ENCODE measurements at places on chromosomes 11 and 22.

DNA sequence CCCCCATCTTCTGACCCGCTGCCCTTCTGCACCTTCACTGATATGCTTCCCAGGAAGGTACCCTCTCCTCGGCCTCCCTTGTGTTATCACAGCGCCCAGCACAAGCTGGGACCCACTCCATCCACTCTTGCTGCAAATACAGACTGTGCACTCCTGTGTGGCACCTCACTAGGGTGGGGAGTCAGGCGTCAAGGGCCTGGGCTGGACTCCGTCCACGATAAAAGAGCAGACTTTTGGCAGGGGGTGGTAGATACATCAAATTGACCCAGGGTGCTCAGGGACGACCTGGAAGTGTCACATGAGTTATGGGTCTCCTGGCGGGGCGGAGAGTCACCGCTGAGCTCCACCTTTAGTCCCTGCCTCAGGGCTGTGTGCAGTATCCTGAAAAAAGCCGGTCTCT lies 908 bp downstream of the TRPM5 start:
- no peak for DNase-seq

GRCh38 chr22:39308614-39309363 lies 10.6 kb downstream of the RPL3 start:
- DNase-seq: peak; percentile 88

- DNase-seq: no peak
Observed at GRCh38 chr11:127997594-127997993, 589.8 kb downstream of the ETS1 start.

GRCh38 chr22:49510718-49511117 lies 317.0 kb downstream of the BRD1 start:
- DNase-seq: no peak

- no peak for DNase-seq
Observed at GRCh38 chr11:34397120-34397519, 39.3 kb upstream of the ABTB2 start.

- no peak for DNase-seq
Observed at GRCh38 chr11:93285430-93285829, 45.1 kb upstream of the DEUP1 start.

DNA sequence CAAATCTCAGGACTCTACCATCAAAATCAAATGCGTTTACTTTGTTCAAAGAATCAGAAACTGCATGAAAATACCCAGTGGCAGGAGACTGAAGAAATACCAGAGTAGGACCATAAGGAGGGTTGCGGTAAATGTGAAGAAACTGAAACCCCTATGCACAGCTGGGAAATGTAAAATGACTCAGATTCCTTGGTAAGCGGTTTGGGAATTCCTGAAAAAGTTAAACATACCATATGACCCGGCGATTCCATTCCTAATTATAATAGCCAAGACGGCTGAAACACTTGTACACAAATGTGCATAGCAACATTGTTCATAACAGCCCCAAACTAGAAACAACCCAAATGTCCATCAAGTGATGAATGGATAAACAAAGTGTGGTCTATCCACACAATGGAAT lies 114.1 kb upstream of the GRAMD1B start:
- DNase-seq: no peak

DNA sequence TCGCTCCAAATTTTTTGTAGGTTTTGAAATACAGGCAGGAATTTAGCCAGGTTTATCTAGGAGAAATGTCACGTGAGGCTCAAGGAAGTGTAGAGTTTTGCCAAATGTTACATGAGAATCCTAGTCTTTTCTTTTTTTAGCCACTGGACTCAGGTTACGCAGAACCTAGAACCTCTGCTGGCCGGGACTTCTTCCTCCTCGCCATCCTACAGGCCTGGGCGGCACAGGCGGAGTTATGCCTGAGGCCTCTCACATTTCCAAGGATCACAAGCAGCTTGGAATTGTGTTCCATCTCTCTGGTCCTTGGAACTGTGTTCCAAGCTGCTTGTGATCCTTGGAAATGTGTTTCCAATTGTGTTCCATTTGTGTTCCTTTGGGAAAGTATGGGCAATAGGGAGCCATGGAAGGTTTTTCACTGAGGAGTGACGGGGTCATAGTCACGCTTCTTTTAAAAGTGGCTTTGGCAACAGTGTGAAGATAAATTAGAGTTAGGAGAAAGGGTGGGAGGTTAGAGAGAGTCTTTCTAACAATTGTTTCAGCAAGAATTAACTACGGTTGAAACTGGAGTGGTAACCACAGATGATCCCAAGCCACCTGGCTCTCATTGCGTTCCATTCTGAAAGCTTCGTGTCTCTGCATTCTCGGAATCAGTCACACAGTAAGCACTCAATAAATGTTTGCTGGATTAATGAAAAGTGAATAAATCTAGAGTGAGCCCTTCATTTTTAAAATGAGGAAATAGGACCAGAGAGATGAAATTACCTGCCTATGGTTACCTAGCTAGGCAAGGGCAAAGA lies 12.5 kb upstream of the POU2AF1 start:
- no peak for DNase-seq

- no peak for DNase-seq
Observed at GRCh38 chr22:41681616-41682015, 7.1 kb downstream of the SNU13 start.

DNA sequence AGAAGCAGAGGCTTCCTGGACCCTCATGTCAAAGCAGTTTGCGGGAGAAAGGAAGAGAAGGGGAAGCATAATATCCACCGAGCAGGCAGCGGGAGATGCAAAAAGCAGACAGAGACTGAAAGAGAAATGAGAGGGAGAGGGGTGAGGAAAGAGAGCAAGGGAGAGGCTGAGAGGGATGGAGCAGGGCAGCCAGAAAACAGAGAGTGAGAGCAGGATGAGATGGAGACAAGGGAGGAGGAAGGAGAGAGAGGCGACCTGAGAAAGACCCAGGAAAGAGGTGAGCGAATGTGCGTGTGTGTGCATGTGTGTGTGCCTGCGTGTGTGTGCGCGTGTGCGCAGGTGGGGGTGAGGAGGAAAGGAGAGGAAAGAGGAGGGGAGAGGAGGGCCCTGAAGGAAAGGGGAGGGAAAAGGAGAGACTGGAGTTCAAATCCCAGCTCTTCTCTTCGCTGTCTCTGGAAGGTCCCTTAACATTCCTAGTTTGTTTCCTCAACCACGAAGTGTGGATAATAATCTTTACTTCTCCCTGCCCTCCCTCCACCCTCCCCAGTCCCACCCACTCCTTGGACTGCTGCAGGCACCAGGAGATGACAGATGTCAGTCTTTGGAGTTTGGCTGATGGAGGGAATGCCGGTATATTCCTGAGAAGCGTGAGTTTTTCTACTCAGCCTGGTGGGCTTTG lies 67.9 kb downstream of the ISX start:
- DNase-seq: no peak

GRCh38 chr22:29768052-29768693 lies 1.0 kb downstream of the UQCR10 start:
- DNase-seq: no peak

DNA sequence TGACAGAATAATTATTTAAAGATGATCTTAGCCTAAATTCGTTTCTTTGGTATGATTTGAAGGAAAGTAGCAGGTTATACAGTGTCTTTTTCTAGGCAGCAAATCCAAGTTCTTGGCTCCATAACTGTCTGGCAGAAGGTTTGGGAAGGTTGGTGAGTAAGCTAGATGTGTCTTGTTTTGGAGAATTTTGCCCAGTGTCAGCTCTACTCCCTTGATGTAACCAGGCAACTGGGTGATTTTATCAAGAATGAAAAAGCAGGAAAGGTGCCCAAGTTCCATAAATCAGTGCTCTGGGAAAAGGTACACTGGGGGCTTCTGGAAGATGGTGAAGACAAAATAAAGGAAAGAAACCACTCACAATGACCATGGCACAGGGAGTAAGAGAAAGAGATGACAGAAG lies 71.5 kb upstream of the USP47 start:
- no peak for DNase-seq

GRCh38 chr11:42296910-42297309 lies 837.5 kb upstream of the LRRC4C start:
- DNase-seq: no peak

DNA sequence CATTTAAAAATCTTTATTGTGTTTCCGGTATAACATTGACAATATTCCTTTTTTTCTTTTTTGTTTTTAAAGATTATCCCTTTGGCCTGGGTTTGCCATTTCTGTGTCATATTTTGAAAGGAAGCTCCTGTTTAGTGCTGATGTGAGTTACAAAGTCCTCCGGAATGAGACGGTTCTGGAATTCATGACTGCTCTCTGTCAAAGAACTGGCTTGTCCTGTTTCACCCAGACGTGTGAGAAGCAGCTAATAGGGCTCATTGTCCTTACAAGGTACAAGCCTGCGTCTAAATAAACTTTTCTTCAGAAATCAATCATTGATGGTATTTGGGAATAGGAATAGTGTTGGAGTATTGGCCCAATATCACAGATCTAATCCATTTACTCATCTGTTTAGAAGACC lies 19.8 kb downstream of the PIWIL4 start:
- DNase-seq: no peak

DNA sequence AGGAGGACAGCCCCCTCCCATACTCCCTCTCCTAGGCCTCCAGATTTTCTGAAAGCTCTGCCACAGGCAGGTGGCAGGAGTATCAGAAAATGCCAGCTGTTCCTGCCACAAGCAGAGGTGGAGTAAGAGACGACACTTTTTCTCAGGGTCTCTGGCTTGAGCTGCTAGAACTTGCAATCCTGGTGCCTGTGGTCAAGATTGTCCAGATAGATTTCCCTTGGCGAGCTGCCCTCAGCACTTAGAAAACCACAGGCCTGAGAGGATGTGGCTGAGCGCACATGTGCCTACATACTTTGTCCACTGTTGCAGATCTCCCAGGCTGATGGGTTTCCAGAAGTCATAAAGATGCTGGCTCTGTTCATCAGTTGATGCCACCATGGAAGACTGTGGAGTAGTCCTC lies 65.7 kb upstream of the NAV2 start:
- DNase-seq: peak; percentile 71

DNA sequence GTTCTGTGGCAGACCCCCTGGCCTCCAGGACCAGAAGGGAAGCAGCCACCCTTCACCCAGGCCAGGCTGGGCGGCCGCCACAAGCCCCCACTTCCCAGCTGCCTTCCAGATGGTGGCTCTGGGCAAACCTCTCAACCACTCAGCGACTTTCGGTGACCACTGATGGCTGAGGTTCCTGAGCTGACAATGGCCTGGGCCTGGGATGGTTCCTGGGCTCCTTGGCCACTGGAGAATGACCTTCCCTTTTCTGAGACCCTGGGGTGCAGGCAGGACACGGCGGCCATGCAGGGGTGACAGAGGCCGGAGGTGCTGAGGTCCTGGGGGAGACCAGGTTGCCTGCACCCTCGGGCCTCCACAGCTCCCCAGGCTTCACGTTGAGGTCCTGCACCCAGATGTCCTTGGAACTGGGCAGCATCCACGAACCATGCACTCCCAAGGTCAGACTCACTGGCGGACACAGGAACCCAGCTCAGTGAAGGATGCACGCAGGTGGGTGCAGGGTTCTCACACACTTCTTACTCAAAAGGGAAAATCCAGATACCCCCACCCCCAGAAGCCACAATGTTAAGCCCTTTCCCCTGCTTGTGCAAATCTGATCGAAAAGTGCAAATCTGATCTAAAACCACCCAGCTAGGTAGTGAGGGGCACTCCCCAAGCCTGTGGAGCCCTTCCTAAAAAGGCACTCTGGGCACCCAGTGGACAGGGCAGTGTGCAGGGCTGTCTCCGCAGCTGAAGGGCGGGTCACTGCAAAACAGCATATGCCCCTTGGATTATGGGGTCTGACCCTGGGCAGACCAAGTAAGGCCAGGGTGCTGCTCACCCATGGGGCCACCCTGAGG lies 13.9 kb upstream of the PHLDA2 start:
- no peak for DNase-seq

GRCh38 chr11:130449996-130450769 lies 1.7 kb downstream of the ADAMTS15 start:
- DNase-seq: no peak

- DNase-seq: no peak
Observed at GRCh38 chr22:46355369-46355995, 20.0 kb downstream of the TRMU start.

- no peak for DNase-seq
Observed at GRCh38 chr11:103929170-103929903, 107.1 kb upstream of the DDI1 start.

DNA sequence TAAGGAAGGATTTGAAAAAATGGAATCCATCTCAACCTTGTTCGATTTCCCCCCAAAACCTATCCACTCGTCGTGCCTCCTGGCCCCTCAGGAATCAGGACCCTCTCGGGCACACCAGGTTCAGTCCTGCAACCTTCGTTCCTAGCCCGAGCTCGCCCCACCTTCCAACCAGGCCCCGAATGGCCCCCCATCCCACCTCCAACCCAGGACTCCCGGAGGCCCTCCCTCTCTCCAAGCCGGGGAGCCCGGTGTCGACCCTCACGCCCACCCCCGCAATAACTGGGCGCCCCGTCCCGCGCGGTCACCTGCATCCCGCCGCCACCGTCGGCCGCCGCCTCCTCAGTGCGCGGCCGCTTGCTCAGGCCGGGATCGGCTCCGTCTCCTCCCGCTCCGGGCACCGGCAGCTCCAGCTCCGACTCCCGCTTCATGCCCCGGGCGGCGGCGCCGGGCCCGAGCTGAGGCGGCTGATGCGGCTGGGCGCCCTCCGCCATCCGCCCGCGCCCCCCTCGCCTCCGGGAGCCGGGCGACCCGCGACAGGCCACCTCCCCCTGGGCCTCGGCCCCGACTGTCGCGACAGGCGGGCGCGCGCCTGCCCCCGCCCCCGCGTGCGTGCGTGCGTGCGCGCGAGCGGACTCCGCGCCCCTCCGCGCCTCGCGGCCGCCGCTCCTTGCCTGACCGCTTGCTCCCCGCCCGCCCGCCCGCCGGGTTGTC lies 534 bp downstream of the RBFOX2 start:
- no peak for DNase-seq

DNA sequence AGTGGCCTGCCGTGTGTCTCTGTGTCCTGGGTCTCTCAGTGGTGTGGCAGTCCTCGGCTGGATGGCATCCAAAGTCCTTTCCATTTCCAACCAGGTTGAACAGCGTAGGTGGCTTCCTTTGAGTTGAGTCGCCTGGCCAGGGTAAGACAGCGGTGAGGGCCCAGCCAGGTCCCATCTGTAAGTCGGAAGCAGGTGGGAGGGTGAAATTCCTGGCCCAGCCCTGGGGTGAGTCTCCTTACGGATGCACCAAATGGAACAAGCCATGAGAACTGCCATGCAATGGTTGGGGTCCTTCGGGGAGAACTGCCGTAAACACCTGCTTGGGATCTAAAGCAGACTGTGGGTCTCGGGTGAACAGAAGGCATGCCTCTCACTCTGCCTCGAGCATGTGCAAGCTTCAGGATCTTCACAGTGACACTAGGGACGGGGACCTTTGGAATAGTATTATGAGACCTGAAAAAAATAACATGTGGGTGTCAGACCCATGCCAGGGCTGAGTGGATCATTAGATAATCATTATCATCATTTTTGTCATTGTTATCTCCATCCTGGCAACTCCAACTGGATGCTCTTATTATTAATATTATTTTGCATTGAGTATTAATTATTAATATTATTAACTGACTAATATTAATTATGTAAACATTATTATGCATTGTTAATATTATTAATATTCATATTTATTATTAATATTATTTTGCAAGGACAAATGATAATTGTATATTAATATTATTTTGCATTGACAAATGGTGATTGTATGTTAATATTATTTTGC lies 57.7 kb upstream of the LINC01488 start:
- no peak for DNase-seq
